Lower lobe of right lung (tissue), 2 donors: ENCODE measurements at places on chromosomes 5 and 9.

DNA sequence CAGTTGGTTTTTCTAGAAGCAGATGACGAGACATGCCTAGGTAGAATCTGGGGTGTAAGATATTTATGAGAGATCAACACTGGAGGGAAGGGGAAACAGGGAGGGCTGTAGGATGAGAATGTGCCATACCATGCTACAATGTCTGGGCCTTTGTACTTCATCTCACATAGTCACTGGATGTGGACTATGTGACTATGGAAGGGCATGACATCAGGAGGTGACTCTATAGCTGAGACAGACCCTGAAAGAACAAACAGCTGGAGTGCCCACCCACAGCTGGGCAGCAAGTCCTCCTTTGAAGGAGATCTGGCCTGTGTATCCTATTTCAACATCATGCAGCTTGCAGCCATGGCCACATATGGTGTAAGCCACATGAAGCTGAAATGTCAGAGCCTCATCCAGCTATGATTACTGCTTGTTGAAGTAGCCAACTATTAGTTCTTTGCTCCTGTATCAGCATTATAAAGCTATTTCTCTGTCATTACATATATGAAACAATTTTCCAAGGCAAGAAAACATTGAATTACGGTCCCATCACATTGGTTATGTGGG lies 46.2 kb upstream of the KIF2A start:
- DNase-seq = no peak

DNA sequence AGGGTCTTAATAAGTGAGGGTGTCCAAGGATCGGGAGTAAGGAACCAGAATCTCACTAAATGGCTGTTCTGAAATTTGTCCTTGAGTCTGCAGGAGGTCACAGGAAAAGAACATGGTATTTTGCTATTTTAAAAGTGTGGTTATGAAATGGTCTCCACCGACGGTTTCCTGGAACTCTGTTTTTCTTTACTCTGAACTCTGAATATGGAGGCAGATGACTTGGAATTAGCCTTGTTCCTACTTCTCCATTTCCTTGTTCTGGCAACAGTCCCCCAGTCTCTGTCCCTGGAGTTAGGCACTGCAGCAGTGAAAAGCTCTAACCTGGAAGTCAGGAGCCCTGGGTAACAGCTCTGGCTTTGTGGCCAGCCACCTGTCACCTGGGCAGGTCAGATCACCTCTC lies 46.6 kb upstream of the C5orf58 start:
- no peak for DNase-seq

DNA sequence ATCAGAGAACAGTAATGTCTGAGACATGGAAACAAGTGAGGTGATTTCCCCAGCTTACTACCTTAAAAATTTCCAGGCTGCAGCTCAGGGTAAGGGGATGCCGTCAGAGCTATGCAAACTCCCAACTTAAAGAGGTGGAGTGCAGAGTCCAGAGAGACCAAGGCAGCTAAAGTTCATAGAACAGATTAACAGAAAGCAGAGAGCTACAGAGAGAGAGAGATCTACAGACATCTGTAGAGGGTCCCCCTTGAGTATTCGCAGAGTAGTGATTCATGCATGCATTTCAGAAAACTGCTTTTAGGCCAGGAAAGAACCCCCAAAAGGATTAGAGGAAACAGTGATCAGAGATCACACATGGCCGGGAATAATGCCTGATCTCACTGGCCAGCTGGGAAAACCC lies 306.2 kb upstream of the PUM3 start:
- DNase-seq = no peak

DNA sequence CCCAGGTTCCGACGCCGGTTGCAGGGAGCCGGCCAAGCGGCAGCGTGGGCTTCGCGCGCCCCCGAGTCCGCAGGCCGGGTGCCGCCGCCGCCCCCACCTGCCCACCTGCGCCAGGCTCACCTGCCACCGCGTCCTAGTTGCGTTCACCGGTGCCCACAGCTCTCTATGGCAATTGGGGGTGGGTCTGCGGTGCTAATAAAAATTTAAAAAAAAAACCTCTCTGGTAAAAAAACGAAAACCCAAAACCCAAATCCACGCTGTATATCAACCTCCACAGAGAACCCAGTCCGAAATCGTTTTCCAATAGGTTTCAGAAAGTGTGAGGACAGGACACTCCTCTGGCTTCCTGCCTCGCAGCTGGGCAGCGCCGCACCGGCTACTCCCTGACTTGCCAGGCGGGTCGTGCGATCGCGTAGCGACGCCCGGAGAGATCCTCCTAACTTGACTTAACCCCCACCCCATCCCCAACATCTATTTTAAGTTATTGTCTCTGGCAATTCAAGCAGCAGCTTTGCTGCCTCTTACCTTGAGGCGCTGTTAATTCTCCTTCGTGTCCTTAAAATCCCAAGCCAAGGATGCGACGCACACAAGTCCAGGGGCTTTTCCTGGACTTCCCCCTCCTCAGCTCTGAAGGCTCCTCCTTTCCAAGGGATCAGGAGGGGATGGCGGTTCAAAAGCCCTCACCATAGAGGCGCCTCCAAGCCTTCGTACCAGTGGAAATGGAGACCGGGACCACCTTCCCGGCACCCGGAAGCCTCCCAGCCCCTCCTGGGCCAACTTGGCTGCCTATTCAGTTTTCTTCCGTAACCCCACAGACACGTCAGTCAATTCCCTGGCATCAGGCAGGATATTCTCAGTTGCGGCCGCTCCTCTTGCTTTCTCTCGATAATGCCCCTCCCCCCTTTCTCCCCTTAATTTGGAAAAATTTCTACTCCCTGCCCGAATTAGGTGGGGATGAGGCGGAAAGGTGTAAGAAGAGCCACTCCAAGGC lies 1639.4 kb upstream of the C9orf72 start:
- DNase-seq = no peak

GRCh38 chr9:69943148-69943806 lies 100.4 kb upstream of the MAMDC2 start:
- no peak for DNase-seq

DNA sequence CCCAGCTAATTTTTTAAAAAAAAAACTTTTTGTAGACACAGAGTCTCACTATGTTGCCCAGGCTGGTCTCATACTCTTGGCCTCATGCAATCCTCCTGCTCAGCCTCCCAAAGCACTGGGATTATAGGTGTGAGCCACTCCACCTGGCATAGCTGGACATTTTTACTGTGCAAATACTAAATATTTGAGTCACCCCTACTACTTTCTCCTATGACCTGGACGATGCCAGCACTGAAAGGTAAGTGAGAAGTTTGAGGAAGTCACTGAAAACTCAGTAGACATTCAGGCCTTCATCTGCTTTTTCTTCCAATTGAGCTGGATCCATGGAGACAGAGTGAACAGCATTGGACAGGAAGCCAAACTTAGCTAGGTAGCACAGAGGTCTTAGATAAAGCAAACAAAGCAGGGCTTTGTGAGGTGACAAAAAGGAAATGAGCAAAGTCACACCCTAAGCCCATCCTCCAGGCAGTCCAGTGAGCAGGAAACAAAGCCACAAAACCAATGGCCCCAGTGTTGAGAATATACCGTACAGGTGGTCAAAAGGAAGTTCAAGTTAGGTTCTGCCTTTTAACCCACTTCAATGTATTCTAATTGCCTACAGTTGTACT lies 192.6 kb upstream of the RASA1 start:
- no peak for DNase-seq

DNA sequence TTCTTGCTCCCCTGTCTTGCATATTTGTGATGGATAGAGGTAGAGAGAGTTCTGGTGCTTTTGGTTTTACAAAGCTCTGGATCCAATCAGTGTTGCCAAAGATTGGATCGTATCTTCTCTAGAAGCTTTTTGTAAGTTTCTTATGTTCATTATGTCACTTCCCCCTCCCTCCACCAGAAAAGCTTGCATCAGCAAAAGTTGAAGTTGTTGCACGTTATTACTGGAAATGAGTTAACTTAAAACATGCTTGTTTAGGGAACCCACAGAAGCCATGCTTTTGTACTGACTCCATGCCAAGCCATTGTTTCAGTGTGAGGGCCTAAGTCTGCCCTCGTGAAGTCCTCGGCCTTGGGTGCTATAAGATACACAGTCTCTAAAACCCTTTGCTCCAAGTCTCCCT lies 186.5 kb downstream of the ERCC6L2 start:
- no peak for DNase-seq

DNA sequence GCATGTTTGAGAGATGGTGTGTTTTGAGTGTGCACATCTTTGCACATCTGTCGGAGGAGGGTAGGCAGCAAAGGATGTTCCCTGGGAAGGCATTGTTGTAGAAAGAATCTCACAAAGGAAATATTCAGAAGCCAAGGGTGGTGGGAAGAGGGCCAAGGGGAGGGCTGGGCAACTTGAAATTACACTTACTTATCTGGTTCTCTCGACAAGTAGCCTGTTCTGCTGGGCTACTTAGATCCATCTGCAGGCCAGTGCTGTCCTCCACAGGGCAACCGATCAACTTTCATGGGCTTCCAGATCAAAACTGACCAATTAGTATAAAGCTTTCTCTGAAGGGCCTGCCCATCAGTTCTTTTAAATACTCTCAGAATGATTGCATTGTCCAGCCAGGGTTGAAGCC lies 495.2 kb downstream of the GADD45G start:
- DNase-seq = no peak

DNA sequence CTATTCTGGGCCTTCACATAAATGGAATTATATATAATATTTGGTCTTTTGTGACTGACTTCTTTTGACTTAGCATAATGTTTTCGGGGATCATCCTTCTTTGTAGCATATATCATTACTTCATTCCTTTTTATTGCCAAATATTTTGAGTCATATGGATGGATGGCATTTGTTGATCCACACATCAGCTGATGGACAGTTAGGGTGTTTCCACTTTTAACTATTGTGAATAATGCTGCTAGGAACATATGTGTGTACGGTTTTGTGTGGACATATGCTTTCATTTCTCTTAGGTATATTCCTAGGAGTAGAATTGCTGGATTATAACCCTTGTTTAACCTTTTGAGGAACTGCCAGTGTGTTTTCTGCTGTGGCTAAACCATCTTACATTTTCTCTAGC lies 249.6 kb downstream of the FANCC start:
- no peak for DNase-seq

DNA sequence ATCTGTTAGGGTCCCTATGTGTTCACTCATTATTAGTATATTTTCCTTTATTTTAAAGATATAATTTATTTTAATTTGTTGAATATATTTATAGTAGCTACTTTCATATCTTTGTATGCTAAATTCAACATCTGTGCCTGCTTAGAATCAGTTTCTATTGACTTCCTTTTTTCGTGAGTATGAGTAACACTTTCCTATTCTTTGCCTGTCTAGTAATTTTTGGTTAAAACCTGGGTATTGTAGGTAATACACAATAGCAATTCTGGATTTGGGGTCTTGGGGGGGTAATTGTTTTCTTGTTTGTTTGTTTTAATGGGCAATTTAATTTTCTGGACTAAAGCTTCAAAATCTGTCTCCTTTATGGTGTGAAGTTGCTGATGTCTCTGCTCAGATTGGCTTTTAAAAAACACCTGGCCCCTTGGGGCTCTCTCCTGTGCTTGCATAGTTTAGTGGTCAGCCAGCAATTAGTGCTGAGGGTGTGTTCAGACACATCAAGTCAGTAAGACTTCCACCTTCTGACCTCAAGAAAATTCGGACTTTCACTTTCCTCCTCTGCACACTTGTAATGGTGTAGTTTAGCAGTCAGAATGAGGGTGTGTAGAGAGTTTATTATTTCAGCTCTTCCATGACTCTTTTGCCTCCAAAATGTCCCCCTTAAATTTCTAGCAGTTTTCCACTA lies 124.4 kb upstream of the MAP1B start:
- DNase-seq = no peak

DNA sequence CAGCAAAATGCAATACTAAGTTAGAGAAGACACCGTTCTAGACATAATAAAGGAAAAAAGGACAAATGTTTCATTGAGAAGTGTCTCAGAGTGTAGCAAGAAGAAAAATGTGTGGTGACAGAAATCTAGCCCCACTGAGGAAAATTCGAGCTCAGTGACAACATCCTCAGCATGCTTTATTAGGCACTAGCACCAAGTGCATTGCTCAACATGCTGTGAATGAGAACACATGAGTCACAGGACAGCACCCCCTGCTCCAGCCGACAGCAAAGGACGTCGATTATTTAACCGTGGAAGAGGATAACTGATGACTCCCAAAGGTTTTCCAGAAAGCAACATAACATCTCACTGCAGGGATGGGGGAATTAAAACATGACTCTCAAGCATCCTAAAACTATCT lies 182.7 kb downstream of the GNAQ start:
- peak; percentile 63 for DNase-seq

- peak; percentile 92 for DNase-seq
Measured at GRCh38 chr5:140175367-140176030, 511 bp downstream of the CYSTM1 start.

DNA sequence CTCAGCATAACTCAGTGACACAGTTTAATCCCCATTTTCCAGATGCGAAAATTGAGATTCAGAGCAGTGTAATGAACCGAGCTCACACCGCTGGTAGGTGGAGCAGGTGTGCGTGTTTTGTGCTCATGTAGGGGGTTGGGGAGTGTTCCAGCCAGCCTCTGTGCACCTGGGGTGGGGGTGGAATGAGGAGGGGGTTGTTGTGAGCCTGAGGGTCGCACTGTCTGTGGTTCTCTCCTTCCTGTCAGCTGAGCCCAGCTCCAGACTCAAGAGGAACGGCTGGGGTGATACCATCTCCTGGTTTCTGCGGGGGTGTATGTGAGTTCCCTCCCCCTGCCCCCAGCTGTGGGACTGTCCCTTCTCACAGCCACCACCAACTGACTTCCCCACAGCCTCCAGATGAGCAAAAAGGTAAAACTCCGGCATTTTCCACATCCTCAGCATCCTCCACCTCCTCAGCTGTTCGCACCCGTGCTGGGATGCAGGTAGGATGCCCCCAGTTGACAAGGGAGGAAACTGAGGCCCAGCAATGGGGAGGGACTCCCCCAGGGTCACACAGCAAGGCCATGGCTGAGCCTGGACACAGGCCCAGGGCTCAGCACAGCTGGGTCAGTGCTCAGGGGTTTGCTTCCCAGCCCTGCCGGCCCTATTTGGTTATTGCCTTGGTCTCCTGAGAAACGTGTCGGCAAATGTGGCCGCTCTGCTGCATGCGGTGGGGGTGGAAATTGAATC lies 2.1 kb downstream of the SH2D3C start:
- DNase-seq = peak; percentile 78

DNA sequence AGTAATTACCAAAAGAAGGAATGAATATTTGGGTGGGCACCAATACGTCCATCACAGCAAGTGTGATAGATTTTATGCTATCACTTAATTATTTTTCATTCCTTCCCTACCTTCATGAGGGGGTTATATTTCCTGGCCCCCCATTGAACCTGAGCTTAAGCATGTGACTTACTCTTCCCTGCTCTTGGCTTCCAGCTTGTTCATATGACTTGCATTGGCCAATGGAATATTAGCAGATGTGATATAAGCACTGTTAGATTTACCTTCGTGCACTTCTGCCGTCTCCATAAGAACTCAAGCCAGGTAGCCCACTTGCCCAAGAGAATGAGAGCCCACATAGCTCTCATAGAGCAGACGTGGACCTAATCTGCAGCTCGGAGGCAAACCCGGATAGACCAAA lies 99.1 kb upstream of the SMARCA2 start:
- DNase-seq = no peak

DNA sequence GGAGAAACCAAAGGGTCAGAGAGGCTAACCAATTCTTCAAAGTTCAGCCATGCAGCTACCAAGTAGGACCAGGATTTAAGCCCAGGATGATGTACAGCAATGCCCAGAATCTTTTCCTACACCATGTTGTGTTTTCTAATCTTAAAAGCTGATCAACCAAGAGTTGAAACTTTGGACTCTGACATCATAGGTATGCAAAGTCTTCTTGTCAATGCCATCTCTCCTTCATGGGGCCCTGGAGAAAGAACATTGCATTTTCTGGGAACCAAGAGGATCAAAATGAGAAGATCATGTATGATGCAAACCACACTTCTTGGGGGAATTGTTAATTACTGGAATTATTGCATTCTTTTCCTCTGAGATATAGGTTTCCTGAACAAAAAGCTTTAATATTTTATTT lies 54.4 kb upstream of the XPA start:
- DNase-seq = no peak

GRCh38 chr5:124908581-124909451 lies 162.4 kb upstream of the ZNF608 start:
- DNase-seq = no peak
